ENCODE measurements at places on chromosomes 5 and 9.

GRCh38 chr9:114894609-114895433 is 35.6 kb downstream of the TNFSF8 start:
- DNase-seq = no peak

DNA sequence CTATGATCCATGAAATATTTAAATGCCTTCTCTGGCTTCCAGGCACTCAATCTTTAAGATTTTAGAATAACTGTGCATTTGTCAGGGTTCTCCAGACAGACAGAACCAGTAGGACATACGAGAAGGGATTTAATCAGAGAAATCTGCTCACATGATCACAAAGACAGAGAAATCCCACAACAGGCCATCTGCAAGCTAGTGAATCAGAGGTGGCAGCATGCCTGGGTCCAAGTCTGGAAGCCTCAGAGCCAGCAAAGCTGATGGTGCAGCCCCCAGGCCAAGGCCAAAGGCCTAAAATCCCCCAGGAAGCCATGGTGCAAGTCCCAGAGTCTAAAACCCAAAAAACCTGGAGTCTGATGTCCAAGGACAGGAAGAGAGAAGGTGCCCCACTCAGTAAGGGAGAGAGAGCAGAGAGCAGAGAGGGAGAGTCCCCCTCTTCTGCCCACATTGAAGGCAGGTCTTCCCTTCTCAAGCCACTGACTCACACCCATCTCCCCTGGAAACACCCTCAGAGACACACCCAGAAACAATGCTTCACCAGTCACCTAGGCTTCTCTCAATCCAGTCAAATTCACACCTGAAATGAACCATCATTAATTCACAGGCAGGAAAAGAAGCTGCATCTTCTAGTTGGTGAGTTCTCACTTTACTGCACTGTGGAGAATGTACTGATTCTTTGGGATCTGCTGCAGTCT is 48.7 kb downstream of the CAMSAP1 start:
- DNase-seq = no peak

DNA sequence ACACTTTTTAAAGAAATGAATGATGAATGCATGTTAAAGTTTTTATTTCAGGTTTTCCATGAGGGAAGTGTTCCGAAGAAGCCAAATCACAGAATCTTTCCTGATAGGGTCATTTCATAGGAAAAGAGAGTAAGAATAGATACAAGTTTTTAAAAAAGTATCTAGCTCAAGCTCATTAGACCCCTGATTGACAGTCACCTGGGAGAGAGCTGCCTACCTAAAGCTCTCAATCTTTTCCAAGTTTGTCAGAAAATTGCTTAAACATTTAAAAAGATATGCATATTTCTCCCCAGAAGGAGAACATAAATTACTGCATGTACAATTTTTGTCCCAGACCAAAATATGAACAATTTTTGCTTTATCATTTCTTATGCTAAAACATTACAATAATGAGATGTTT is 47.9 kb upstream of the CHSY3 start:
- no peak for DNase-seq

GRCh38 chr5:68641211-68641610 is 425.7 kb downstream of the PIK3R1 start:
- DNase-seq = no peak

- no peak for DNase-seq
Measured at GRCh38 chr5:120446068-120446492, 18.0 kb upstream of the PRR16 start.

- DNase-seq = no peak
Measured at GRCh38 chr5:67483453-67484030, 286.9 kb upstream of the CD180 start.

DNA sequence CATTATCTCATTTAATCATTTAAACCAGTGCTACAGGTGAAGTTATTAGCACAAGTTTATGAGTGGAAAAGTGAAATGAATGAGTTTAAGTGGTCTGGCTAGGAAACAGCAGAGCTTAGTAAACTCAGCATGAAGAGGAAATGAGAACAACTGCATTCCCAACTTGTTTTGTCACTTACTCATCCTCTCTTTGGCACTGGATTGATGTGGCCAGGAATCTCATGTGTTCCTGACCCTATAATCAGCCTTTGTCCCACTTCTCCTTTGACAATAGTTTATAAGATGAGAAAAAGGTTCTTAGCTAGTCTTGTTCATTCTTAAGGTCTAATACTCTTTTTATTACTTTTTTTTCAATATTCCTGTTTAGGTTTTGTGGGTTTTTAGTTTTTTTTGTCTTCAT is 559.2 kb upstream of the TLE4 start:
- no peak for DNase-seq

GRCh38 chr5:34834794-34835089 is 4.2 kb upstream of the TTC23L start:
- no peak for DNase-seq

- no peak for DNase-seq
Measured at GRCh38 chr5:77937015-77937908, 161.1 kb upstream of the TBCA start.

- DNase-seq = no peak
Measured at GRCh38 chr5:88877826-88878225, 5.2 kb downstream of the MEF2C start.
